T follicular helper cell (primary cell): ENCODE measurements at places on chromosomes 1 and 21.

DNA sequence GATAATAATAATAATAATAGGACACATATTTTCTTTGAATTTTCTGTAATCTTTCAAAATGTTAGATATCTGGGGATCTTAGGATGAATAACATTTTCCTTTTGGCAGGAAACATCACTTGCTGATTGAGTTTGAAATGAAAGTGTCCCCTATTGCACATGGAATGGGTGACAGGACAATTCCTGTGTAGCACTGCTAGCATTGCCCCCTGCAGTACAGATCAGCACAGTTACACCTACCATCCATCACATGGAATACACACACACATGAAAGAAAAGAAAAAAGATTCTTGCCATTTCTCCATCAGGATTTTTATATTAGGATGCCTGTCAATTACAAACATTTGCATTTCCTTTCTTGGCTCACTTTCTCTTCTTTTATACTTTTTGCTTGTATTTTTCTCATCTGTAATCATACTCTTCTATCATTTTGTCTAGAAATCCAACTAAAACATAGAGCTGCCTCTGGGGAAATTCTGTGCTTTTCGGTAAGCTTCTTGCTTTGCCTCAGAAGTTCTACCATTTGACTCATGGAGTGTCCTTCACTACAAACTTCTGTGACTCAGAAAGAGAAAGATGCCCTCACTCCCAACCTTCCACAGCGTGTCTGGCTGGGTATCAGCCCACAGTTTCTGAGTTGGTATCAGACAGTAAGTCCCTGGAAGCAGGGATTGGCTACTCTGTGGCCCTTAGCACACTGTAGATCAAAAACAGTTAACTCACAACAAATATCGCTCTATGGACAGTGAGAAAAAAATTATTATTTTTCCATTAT lies 641.2 kb downstream of the PTPRC start:
- no peak for DNase-seq

DNA sequence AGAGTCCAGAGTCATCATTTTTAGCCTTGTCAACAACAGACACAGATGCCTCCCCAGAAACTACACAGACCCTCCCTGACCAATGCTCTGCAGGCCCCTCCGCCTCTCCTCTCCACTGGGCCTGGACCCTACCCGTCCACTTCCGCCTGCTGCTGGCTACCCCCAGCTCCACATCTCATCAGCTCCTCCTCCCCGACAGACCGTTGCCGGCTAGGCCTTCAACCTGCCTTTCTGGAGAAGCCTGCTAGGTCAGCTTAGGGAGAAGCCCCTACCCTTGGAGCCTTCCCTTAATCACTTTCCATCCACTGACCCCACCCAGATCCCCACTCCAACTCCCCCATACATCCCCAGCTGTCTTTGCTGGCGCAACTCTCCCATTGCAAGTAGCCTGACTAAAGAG lies 1.4 kb downstream of the TRIM17 start:
- no peak for DNase-seq

- DNase-seq: no peak
These were observed 133.2 kb upstream of the BARHL2 start for GRCh38 chr1:90850181-90850897.

- no peak for DNase-seq
These were observed 7.0 kb downstream of the AVPR1B start for GRCh38 chr1:206110161-206110560.

DNA sequence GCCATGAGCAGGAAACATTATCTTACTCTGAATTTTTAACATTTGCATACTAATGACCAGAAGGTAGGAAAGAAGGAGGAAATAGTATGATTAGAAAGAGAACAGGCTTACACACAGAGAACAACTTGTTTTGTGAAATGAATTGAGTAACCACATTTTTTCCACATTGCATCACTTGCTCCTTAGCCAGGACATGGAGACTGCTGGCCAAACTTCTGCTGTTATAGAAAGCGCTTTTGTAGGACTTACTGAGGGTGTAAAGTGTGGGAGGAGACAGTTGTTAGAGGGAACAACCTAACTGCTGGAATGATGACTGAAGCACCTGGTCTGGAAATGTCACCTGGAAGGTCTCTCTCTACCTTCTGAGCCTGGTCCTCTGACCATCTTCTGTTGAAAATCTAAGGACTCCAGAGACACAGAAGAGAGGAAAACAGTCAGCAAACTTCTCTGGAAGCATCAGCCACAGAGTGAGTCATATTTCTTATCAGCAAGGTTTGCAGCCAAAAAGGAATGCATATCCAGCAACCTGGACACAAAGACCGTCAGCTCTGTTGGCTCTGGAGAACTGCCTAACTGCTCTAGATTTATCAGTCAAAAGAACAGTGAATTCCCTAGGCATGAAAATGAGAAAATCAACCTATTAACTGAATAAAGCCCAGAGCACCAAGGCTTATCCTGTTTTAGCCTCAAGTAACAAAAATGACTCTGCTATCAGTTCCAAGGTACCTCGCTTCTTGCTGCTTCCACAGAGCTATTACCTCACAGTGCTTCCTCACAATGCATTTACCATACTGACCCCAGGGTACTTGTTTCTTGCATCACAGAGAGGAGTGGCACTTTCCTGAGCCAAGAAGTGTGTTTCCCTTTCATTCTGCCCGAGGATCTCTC lies 88.0 kb upstream of the SLFNL1 start:
- DNase-seq: no peak
